ENCODE measurements at places on chromosomes 4 and X.

DNA sequence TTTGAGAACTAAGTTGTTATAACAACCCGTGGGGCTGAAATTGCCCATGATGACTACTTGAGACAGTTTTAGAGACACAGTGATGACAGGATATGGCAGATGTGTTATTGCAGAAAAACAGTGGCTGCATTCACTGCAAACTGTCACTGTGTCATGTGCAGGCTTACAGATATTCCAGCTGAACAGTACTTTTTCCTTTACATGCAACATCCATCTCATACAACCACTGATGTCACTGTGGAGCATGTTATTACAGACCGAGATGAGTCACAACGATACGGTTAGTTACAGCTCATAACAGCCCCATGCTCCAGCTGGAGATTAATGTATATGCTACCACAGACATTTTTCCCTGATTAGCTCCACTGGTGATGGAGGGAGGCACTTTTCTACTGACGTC lies 207.4 kb downstream of the TMA16 start:
- no peak for DNase-seq

DNA sequence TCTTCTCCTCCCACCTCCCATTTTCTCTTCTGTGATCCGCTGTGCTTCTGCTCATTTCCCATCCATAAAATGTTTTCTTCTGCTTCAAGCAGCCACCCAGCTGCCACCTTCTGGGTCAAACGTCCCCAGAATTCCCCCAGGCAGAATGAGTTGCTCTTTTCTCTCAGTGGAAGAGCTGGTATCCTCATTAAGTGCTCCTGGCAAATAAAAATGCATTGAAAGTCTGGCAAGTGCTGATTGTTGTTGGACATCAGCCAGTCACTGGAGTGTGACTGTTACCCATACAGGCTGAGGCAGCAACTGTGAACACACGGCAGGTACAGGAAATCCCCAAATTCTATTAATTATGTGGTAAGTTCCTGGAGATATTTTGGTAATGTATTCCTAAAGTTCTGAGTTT lies 52.6 kb downstream of the LIMCH1 start:
- DNase-seq, result no peak

GRCh38 chrX:49147936-49148335 lies 14.6 kb upstream of the MAGIX start:
- no peak for DNase-seq

DNA sequence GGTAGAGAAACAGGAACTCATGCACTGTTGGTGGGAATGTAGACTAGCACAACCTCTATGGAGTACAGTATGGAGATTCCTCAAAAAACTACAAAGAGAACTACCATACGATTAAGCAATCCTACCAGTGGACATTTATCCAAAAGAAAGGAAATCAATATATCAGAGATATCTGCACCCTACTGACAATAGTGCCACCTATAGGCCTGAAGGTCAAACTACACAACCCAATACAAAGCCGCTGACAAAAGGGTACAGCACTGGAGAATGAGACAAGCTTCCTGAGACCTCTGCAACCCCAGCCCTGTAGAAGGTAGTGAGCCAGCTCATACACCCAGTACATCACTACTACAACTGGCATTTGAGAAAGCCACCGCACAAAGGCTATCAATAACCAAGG lies 67.1 kb downstream of the CBR4 start:
- DNase-seq, result no peak

DNA sequence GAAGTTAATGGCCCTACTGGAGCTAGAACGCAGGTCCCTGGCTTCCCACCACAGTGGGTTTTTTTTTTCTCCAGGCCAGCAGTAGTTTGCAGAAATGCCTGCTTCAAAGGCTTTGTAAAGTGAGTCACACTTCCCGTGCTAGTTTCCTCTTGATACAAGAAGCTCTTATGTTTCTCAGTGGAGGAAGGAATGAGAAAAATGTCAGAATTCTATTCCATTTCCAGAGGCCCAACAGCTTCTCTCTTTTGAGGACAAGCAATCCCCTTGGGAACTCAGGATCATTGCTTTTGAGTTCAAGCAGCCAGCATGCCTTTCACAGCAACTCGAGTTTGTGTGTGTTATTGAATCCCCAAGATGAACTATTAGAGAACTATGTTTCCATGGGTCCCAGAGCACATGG lies 134.3 kb downstream of the GUCY2F start:
- DNase-seq, result no peak

DNA sequence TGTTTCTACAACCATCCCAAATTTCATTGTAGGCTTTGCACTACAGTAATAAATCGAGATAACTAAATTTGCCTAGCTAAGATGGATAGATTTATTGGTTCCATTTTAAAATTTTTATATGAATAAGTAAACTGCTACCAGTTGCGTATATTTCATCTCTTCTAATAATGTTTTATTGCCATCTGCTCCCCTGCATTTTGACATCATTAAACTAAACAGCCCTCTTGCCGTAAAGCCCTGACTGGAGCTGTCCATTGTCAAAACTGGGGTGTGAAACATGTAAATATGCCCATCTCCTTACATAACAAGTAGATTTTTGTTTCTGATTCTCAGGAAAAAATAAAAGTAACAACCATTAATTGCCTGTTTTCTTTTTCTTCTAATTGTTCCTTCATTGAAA lies 130.8 kb upstream of the BMPR1B start:
- DNase-seq, result no peak

DNA sequence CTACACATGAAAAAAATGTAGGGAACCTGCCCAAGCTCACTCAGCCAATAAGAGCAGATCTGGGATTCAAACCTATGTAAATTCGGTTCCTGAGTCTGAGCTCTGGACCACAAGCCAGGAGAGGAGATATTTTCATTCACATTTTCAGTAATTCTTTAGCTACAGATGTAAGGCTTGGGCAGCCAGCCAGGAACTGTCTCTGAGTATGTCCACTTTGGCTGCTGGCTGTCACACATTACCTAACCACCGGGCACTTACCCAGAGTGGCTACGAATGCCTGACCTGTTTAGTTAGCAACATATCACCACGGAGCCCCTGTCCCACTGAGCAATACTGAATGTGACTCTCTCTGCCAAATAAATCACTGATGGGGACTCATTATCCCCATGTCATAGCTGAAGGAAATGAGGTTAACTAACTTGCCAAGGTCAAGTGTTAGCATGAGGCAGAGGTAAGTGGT lies 15.3 kb downstream of the USP46 start:
- DNase-seq, result no peak

DNA sequence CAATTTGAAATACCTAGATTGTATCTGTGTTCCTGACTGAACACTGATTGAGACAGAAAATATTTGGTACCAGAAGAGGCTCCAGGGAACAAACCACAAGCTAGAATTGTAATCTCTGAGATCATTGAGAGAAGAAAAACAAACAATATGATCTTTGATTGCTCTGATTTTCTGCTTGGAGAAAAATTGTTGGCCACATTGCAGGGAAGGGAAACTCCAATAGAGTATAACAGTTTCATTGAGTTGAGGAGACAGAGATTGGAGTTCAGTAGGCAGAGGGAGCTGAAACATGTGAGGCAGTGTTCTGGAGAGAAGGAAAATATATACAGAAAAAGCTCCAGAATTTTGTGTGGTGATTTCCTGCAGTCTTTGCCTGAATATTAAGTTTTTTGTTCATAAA lies 158.2 kb downstream of the C4orf33 start:
- no peak for DNase-seq

- no peak for DNase-seq
Measured at GRCh38 chrX:138519296-138519695, 192.2 kb downstream of the FGF13 start.
